ENCODE measurements at places on chromosomes 3 and 15.

GRCh38 chr15:95284492-95284891, 1046.0 kb upstream of the NR2F2 start:
- DNase-seq, result no peak

DNA sequence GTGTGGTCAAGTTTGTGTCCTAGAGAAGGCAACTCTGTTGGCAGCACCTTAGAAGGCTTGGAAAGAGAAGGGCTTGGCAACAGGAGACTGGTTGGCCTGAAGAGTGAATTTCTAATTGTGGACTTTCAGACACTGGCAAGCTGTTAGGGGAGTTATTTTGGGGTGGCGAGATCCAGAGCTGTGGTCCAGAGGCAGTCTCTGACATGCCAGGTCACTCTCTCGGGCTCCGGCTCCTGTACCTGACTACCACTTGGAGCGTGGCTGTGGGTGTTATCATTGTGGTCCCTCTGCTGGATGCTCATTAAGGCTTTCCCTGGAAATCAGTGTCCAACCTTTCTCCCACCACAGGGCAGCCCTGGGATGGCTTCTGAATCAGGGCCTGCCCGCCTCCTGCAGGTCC, 209.0 kb downstream of the SLCO3A1 start:
- no peak for DNase-seq

DNA sequence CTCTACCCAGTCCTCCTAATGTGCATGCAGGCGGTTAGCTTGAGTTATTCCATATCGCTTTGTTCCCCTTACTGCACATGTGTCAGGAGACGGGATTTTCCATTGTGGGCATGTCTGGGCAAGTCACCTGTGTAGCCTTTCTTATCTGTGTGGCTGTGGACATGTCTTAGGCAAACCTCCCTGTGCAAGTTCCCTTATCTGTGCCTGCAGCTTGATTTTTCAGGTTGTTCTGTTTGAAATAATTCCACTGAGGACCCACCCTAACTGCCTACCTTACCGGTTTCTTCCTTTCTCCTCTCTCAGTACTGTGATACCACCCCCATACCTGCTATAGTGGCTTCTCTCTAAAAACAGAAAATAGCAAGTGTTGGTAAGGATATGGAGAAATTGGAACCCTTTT, 113.6 kb downstream of the NEO1 start:
- DNase-seq, result no peak

DNA sequence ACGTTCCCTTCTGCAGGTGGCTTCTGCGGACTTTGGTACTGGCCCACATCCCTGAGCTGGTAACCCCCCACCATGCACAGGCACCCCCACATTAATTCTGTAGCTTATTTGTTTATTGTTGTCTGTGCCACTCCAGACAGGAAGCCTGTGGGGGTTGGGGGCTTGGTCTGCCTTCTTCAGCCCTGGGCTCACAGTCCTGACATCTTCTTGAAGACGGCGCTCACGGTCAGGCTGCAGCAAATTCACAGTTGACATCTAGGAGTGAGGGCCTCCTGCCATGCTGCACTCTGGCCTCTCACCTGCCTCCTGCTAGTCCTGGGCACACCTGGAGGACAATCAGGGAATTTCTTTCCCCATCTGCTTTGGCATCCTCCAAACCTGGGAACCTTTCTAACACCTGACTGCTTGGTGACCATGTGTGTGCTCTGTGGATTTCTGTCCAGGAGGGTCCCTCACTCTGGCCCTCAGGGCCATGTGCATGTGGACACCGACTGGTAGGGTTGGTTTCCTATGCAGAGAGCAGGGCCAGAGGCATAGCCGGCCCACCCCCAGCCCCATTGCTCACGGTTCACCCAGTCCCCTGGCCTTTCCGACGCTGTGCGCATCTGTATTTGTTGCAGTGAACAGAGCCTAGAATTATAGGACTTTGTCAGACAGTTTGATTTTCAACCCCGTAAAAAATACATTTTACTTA, 68.8 kb downstream of the APBA2 start:
- no peak for DNase-seq

DNA sequence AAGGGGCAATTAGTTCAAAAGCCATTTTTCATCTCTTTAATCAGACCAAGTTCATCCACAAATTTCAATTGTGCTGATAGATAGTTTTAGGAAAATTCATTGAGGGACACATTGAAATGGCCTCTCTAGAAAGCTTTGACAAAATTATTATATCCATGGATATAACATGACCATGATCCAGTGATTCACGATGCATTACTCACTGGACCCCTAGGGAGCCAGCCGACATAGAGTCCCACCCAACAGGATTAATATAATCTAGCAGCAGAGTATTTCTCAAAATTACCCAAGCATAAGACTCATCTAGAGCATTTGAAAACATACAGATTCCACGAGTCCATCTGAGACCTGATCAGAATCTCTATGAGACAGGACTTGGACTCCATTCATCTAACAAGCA, 100.3 kb downstream of the FRMD5 start:
- DNase-seq, result no peak

DNA sequence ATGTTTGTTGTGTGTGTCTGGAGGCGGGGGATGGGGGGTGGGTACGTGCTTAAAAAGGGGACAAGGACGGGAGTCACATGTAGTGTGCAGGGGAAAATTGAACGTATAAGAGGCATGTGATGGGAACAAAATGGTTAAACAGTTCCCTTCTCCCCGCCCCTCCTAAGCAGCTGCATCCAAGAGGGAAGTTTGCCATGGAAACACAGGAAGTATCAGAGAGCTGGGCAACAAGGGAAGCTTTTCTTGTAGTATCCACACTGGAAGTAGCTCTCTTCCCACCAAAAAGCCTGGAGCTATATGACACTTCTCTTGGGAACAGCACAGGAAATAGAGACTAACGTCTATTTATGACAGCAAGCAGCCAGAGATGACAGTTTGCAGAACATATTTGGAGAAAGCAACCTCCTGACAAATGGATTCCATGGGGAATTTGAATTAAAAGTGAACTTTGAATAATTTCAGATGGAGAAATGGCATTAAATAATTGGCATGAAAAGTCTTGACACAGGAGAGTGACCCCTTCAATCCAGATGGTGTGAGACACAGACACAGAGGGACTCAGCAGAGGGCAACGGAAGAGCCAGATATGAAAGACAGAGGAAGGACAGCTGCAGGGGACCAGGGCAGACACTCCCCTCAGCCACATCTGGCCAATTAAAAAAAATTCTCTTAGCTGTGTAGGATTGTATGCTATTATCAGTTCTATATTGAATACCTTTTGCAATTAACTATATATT, 294.2 kb upstream of the TBL1XR1 start:
- no peak for DNase-seq

DNA sequence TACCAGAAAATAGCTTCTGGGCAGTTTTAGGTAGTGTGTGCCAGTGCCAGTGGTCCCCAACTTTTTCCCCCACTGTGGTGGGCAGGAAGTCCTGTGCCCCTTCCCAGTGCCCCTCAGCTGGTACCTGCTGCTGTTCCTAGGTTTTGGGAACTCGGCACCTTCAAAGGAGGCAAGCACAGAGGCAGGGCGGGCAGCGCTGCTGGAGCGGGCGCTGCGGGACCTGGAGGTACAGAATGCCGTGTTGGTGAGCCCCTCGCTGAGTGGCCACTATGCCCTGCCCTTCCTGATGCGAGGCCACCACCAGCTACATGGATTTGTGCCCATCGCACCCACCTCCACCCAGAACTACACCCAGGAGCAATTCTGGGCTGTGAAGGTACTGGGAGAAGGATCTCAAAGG, 3.1 kb upstream of the ACY1 start:
- DNase-seq, result no peak

DNA sequence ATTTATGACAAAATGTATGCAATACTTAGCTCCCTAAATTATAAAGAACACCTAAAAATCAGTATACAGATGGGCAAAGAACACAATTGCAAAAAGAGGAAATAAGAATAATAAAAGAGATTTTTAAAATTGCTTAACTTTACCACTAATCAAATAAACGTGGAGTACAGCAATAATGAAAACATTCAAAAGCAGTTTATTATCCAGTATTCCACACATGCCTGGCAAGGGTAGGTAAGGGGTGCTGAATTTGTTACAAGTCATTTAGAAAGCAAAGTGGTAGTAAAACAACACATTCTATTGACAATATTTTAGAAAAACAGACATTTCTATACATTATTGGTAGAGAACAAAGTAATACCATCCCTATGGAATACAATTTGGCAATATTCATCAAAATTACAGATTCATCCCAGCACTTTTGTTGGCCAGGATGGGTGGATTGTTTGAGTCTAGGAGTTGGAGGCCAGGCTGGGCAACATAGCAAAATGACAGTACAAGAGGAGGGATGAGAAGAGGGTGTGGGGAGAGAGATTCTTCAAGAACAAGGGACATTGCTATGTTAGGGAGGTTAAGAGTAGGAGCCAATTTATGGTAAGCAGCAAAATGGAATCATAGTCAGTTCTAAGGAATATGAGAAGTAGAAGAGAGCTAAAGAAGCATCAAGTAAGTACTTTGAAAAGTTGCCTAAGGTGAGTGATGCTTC, 3.7 kb upstream of the ACKR4 start:
- no peak for DNase-seq

DNA sequence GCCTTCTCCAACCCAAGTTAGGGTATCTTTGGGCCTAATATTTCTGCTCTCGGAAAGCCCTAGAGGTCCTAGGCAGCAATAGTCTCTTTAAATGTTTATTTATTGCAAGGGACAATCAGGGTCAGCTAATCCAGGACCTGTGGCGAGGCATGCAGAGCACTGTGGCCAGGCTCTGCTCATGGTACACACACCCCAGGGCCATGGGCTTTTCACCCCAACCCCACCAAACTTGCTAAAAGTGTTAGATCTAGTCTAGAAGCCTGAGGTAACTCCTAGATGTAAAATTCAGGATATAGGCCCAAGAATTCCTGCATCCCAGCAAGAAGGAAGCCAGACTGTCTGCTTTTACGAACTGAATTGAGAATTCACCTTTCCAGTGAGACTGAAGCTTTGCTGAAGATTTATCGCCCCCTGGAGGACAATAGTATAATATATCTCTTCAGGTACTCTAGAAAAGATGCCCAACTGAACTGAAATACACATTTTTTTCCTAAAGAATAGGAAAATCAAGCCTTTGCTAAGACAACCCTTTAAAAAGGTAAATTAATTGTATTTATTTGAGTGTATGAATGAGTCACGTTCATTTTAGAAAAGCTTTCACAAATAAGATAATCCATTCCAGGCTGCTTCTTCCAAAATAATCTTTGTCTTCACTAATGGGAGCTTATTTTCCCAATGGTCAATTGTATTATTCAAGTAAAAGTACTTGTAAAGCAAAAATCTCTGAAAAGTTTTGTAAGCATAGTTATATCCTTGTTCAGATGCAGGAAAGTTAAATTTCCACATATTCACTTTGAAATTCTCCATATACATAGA, 89.8 kb downstream of the LRRC3B start:
- DNase-seq, result no peak
